H1 (cell line): ENCODE measurements at places on chromosomes 16 and 17. TPM values are rescaled to one million over a fixed set of nuclear protein-coding genes. Genes with fewer than 3 reads are reported as not detected.

The CES5A gene
- 0.05 TPM in 1 of 2 replicates, not detected in the other for polyA plus RNA-seq

- no peak for DNase-seq
Observed at GRCh38 chr17:54007855-54008254, 185.1 kb downstream of the KIF2B start.

DNA sequence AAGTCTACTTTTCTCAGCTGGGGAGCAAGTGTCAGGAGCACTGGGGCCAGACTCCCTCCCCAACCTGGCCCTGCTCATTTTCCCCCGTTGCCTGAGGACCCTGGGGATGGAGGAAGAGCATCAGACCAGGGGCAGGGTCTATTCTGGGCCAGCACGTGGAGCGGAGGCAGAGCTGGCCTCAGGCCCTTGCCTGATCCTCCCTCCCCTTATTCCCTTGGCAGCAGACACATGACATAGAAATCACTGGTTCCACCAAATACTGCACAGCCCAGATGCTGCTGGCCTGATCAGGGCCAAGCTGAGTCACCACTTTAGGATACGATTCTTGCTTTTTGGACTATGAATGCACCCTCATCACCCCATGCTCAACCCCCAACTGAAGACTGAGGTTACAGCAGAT lies 15.8 kb upstream of the AGRP start:
- DNase-seq = no peak

The RPUSD1 gene
- polyA plus RNA-seq = 61.8 and 81.8 TPM in 2 replicates

DNA sequence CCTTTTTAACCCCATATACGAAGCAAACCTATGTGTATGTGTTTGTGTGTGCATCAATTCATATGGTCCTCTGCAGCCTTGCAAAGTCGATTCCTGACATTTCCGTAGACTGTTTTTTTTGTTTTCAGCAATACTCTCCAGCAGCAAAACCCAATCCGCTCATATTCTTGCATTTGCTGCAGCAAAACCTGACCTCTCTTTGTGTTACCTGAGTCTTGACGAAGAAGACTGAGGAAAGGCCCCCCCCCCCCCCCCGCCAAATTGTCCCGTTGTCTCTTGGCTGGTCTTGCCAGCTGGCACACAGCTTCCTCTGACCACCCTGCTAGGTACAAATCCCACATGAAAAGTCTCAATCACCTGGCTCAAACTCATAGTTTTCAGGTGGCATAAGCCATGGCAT lies 494.7 kb downstream of the WWOX start:
- no peak for DNase-seq

The SNX20 gene
- not detected in 2 replicates for polyA plus RNA-seq

The KRTAP1-5 gene
- polyA plus RNA-seq = not detected in 2 replicates

DNA sequence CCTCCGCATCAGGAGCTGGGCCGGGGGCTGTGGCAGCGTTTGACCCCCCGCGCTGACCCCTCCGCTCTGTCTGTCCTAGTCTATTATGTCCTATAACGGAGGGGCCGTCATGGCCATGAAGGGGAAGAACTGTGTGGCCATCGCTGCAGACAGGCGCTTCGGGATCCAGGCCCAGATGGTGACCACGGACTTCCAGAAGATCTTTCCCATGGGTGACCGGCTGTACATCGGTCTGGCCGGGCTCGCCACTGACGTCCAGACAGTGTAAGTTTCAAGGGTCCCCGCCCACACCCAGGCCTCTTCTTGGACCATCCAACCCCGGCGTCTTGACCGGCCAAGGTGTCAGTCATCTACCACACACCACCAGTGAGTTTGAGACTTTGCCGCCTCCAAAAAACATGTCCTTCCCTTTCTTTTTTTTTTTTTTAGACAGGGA lies 548 bp downstream of the PSMB3 start:
- no peak for DNase-seq

DNA sequence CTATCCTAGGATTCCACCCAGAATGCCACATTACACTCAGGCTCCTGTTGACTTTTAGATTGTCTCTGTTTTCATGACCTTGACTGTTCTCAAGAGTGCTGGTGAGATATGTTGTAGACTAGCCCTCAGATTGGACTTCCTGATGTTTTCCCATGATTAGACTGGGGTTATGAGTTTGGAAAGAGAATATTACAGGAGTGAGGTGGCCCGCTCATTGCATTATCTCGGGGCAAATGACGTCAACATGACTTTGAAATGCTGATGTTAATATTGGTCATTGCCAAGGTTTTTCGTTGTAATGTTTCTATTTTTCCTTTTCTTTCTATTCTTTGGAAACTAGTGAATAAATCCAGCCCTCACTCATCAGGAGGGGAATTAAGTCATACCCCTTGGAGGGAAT lies 355.7 kb upstream of the MON1B start:
- no peak for DNase-seq

The SLC5A2 gene
- polyA plus RNA-seq = 4.1 and 4.4 TPM in 2 replicates

- no peak for DNase-seq
Observed at GRCh38 chr17:62045109-62045508, 20.0 kb downstream of the MED13 start.

GRCh38 chr17:37820995-37821713 lies 76.3 kb upstream of the HNF1B start:
- DNase-seq = no peak

DNA sequence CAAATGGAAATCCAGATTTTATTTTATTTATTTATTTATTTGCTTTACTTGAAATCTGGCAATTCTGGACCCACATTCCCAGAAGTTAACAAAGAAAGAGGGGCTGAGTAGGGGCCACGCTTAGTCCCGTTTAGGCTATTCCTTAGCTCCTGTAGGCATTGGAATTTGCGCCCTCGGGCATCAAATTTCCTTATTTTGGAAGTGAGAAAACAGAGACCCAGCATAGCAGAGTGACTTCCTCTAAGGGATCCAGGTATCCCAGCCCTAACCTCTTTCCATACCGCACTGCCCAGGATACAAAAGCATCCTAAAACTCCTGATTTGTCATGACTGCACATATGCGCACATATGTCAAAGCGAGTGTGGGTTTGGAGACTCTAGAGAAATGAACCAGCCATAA lies 19.0 kb upstream of the SMG1 start:
- DNase-seq = no peak
